ENCODE measurements at places on chromosomes 5 and 9.

DNA sequence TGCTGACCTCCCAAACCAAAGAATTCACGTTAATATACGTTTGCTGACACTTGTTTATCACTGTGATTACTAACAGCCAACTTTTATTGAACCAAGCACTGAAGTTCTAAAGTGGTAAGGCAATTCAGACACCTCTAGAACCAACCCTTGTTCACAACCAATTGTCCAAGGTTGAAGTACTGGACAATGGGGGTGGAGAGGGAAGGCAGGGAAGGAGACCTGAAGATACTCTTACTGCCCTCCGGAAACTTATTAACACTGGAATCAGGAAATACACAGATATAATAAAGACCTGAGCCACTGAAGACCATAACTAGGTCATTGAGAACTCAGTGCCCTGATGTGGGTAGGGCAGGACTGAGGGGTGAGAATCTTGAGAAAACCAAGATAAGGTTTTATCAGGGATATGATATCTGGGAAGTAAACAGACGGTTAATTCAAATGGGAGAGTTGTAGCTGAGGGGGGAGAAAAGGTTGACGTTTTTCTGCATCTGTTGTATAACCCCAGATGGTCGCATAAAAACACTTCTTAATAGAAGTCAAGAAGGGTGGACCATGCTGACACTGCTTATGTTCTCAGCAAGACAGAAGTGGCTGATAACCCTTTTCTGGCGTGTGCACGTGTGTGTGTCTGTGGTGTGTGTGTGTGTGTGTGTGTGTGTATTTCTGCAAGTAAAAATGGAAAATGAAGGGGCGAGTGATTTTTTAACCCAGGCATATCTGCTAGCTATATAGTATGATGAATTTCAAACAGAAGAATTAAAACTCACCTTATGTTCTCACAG, 125.9 kb downstream of the LHFPL2 start:
- DNase-seq, result no peak

GRCh38 chr5:54421976-54422375, 33.5 kb upstream of the HSPB3 start:
- no peak for DNase-seq

DNA sequence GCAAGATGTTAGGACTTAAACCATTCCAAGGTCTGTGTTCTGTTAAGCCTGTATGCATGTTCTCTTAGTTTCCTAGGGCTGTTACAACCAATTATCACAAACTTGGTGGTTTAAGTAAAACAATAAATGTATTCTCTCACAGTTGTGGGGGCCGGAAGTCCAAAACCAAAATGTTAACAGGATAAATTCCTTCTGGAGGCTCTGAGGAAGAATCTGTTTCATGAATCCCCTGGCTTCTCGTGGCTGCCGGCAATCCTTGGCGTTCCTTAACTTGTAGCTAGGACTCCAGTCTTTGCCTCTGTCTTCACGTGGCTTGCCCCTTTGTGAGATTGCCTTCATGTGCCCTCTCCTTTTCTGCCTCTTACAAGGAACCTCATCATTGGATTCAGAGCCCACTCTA, 30.4 kb downstream of the FEM1C start:
- DNase-seq, result no peak

DNA sequence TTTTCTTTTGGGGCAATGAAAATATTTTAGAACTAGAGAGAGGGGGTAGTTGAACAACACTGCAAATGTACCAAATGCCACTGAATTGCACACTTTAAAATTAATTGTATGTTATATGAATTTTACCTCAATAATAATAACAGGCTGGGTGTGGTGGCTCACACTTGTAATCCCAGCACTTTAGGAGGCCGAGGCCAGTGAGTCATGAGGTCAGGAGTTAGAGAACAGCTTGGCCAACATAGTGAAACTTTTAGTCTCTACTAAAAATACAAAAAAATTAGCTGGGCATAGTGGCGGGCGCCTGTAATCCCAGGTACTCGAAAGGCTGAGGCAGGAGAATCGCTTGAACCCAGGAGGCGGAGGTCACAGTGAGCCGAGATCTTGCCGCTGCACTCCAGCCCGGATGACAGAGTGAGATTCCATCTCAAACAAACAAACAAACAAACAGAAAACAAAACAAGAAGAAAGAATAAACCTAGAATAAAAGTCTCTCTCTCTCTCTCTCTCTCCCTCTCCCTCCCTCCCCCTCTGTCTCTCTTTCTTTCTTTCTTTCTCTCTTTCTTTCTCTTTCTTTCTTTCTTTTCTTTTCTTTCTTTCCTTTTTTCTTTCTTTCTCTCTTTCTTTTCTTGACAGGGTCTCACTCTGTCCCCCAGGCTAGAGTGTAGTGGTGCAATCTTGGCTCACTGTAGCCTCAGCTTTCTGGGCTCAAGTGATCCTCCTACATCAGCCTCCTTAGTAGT, 91.1 kb downstream of the BASP1 start:
- DNase-seq, result no peak

DNA sequence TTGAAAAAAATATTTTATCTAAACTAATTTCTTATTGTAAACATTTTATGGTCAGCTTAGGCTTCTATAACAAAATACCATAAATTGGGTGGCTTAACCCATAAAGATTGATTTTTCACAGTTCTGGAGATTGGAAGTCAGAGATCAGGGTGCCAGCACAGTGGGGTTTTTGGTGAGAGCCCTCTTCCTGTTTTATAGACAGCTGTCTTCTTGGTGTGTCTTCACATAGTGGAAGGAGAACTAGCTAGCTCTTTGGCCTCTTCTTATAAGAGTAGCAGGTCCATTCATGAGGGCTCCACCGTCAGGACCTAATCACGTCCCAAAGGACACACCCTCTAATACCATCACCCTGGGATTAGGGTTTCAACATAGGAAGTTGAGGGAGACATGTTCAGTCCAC, 26.6 kb downstream of the OTULINL start:
- no peak for DNase-seq

DNA sequence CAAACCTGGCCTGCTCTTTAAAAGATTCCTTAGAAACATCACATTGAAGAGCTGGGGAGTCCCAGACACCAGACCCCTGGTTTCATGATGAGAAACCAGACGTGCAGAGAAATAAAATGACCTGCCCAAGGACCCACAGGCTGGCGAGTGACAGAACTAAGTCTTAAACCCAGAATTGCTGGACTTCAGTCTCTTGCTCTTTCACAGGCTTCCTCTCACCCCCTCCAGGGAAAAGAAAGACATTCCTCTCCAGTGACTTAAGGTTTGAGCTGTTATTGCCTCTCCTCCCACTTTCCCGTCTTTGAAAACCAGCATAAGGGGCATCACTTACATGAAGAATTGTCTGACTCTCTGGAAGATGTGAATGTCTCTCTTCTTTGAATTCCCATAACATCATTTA, 535.2 kb downstream of the IRX1 start:
- no peak for DNase-seq

DNA sequence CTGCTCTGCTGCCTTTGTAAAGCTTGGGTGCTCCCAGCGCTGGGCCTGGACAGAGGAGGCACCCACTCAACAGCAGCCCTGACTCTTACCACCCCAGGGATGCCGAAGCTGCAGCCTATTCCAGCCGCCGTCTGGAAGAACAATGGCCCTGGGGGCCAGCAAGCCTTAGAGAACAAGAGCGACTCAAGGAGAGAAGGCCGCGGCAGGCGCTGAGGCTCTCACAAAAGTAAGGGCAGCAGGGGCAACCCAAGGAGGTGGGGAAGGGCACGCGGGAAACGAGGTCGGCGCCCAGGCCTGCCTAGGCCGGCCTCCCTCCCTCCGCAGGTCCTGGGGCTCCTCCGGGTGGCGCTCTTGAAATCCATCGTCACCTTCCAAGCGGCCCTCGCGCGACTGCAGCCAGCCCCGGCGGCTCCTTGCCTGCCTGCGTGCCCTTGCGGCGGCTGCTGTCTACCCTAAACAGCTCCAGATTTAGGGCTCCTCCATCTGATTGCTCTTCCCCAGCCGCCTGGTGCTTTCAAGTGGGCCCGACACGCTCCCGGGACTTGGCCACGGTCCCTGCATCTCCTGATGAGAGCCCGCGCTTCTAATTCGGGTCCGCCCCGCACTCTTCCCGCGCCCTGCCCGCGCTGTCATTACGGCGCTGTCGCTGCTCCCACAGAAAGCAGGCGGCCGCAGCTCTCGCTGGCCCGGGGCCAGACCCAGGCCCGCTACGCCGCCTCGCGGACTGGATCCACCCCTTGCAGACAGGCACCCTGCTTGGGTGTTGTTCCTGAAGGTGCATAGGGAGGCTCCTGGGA, 213.3 kb downstream of the SEMA6A start:
- no peak for DNase-seq

- no peak for DNase-seq
Observed at GRCh38 chr5:16490911-16491310, 25.3 kb upstream of the ZNF622 start.

- DNase-seq, result no peak
Observed at GRCh38 chr9:77251050-77251449, 73.7 kb downstream of the VPS13A start.

DNA sequence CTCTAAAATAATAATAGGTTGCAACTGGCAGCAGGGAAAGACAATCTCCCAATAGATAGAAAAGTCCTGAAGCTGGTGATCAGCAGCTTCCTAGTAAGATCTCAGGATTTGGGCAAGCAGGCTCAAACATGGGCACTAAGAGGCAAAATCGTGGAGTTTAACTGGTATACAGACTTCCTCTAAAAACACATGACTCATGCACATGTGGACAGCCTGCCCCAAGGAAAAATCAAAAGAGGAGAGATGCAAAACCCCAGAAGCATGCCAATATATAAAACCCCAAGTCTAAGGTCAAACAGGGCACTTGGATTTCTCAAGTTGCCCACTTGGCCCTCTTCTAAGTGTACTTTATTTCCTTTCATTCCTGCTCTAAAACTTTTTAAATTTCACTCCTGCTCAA, 62.8 kb downstream of the CDKN2A start:
- DNase-seq, result no peak

GRCh38 chr9:16069671-16070454, 517.0 kb downstream of the CCDC171 start:
- DNase-seq, result no peak

- no peak for DNase-seq
Observed at GRCh38 chr5:91976451-91976850, 593.3 kb upstream of the ARRDC3 start.

- DNase-seq, result no peak
Observed at GRCh38 chr5:98301547-98301946, 471.9 kb upstream of the RGMB start.

DNA sequence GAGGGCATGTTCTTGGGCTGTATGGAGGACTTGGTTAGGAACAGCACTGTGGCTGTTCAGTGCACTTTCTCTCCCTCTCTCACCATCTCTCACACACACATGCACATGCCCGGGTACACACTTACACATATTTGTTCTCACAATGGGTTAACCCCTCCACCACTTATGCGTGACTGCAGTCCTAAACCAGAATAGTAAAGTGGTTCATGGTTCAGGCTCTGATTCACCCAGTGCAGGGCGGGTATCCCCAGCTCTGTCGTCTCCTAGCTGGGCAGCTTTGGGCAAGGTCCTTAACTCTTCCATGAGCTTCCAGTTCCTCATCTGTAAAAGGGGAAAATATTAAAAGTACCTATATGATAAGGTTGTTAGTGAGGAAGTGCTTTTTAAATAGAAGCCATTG, 45.3 kb upstream of the GALNT10 start:
- DNase-seq, result no peak

- DNase-seq, result no peak
Observed at GRCh38 chr5:23014825-23015224, 161.7 kb upstream of the CDH12 start.

DNA sequence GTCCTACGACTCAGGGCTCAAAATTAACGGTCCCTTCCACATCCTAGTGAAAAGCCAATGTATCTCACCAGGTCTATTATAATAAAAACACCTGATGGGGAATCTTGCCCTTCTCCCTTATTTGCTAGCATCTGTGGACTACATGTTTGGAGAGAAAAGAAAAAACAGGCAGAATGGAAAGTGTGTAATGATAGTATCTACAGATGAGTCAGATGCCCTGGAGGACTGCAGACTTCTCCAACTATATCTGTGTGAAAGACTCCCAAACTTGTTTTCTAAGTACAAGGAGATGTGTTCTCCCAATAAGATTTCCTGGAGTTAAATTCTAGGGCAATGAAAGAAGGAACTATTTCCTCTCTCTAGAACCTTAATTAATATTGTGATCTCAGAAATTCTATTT, 66.0 kb downstream of the FOXB2 start:
- DNase-seq, result no peak

DNA sequence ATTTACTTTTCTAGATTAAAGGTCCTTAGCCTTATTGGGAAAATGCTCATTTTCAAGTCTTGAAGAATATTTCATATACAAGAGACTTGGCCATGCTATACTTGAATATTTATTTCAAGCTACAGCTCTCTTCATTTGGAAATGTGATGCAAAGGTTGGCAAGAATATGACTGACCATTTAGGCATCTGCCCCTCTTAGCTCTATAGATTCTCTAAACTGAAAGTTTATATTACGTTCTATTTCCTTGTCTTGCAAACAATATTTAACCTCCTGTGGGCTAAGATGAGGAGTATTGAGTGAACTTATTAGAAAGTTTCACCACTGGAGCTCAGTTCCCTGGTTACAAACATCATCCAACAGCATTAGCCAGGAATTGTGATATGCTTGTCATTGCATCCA, 593.1 kb downstream of the MAT2B start:
- DNase-seq, result no peak

DNA sequence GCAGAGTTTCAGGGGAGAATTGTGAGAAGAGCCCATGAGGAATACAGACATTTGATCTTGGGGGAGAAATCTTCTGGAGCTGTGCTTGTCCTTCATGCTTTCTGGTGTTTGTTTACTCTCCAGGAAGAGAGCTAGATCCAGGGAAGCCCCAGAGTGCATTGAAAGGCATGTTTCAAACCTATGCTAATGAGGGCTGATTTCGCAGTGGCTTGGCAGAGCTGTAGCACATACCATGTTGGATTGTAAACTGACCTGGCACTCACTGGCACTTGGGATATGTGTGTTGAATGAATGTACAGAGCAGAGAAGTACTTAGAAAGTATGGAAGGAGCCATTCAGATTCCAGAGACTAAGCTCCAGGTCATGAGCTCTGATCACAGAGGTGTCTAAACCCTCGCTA, 30.9 kb downstream of the TNFSF8 start:
- DNase-seq, result no peak

DNA sequence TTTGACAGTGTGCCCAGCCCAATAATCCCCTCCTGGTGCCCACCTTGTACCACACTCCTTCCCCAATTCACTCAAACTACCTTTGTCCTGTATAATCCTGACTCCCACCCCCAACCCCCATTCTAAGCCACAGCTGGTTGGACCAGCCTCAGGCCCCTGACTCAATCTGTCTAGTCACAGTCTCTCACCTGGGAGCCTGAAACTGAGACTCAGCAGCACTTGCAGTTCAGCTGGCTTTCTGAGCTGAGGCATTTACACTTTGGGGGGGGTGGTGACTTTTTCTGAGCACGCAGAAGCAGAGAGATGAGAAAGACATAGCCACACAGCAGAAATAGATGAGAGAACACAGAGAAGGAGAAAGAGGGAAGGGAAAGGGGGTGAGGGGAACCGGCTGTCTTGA, 247.3 kb downstream of the MAN2A1 start:
- DNase-seq, result peak; percentile 20

Measured in DND-41 (cell line).